Tibial artery (tissue), 4 donors: ENCODE measurements at places on chromosomes 1 and 21.

DNA sequence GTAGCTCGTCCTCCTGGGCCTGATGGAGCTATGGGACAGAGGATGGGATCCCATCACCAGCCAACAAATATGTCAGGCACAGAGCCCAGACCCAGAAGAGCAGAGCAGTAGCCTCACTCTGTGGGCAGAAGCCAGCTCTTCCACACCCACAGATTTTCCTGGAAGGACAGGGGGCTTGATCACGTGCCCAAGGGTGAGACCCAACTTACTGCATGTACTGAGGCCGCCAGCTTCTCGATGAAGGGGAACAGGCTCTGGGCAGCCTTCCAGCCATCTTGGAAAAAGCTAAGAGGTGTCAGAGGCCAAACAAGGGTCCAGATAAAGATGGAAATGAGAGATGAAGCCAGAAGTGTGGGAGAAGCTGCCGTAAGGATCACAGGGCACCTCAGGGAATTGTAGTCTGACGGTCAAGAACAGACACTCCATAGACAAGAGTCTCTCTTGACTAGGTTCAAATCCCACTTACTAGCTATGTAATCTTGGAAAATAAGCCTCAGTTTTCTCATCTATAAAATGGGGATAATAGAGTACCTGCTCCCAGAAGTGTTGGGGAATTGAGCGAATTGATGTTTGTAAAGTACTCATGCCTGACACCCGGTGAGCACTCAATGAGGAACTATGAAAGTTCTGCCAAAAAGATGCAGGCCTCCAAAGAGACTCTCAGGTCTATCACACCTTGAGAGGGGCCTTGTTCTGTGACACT is 17.0 kb upstream of the TCEA3 start:
- H3K27me3 ChIP-seq = no peaks in the 10 kb centered on the region
- no peak overlapping the region for H3K27ac ChIP-seq
- H3K4me1 ChIP-seq = peaks cover 3% of the 10 kb centered on the region
- no peak for DNase-seq
- no peak overlapping the region for H3K4me3 ChIP-seq

GRCh38 chr1:238660849-238661248 is 725.5 kb upstream of the CHRM3 start:
- H3K36me3 ChIP-seq = no peaks in the 10 kb centered on the region
- no peak for DNase-seq
- H3K27me3 ChIP-seq = no peaks in the 10 kb centered on the region
- no peak overlapping the region for H3K27ac ChIP-seq

DNA sequence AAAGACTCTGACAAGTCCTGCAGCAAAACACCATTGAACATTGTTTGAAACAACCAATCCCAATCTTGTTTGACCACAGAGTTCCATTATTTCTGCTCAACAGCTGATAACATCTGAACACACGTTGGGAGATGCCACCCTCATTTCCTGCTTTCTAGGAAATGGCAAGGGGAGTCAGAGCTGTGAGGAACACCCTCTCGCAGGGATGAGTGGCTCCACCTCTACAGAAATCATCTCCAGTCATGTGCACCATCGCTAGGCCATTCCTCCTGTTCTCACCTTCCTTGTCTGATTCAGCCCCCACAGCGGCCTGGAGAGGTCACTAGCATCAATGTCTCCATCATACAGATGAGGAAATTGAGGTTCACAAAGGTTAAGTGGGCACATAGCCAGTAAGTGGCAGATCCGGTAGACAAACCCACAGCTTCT is 22.4 kb upstream of the RUNX3 start:
- H3K27ac ChIP-seq = no peak overlapping the region
- no peaks in the 10 kb centered on the region for H3K4me1 ChIP-seq
- H3K4me3 ChIP-seq = no peak overlapping the region
- no peaks in the 10 kb centered on the region for H3K27me3 ChIP-seq
- no peaks in the 10 kb centered on the region for H3K36me3 ChIP-seq
- DNase-seq = no peak

DNA sequence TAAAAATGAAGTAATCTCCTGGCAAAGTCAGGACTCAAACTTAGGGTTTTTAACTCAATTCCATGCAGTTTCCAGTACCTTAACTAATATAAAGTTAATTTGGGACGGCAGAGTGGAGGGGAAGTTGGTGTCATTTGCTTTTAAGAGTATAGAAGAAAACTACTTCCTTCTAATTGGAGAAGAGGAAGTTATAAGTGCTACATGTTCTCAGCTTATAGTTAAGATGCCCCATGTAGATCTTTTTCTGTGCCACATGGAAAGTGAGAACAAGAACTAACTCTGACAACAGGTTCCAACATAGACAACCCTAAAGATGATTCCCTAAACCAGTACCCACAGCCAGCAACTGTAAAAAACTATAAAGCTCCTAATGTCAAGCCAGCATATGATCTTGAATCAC is 11.5 kb downstream of the RRAGC start:
- H3K27ac ChIP-seq = no peak overlapping the region
- H3K36me3 ChIP-seq = peaks cover 64% of the 10 kb centered on the region
- DNase-seq = no peak
- H3K27me3 ChIP-seq = no peaks in the 10 kb centered on the region

- H3K4me1 ChIP-seq = no peaks in the 10 kb centered on the region
- peak overlapping the region; percentile 79 for H3K27ac ChIP-seq
- peak; percentile 54 for DNase-seq
- H3K27me3 ChIP-seq = no peaks in the 10 kb centered on the region
- no peaks in the 10 kb centered on the region for H3K36me3 ChIP-seq
These were observed 406.5 kb downstream of the DUSP10 start for GRCh38 chr1:221335161-221336101.

DNA sequence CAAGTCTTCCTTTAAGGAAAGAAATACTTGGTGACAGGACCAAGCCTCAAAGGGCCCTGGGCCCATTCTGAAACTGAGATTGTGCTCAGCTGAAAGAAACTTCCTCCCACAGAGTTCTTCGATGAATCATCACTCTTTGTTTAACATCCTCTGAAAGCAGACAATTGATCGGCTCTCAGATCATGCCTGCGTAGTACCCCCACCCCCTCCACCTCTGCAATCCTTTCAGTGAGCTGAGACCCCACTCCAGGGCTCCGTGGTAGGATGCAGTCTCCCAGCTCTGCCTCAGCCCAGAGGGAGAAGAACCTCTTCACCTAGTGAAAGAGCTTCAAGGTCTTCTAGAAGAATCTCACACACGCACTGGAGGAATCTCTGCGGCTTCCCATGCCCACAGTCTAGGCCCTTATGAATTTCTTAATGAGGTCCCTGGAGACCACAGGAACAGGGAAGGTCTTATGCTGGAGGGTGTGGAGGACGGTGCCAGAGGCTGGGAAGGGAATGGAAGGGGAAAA is 104.9 kb upstream of the SOD1 start:
- DNase-seq = no peak
- H3K4me1 ChIP-seq = peaks cover 20% of the 10 kb centered on the region
- H3K27me3 ChIP-seq = peaks cover 33% of the 10 kb centered on the region

DNA sequence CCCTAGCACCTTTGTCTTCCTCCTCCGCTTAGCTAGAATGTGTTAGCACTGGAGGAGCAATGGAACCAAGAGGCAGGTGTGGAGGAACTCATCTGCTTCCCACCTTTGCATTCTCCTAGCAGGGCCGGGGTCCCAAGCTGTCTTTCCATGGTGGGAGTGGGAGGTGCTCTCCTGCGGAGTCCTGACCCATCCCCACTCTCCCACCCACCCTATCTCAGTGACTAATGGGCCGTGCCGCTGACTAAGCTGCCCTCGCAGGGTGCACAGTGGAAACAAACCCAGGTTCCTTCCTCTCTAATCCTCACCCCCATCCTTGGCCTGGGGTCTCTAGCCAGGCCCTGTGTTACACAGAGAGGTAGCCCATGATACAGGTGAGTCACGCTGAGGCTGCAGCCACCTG is 177.5 kb downstream of the HIVEP3 start:
- H3K36me3 ChIP-seq = no peaks in the 10 kb centered on the region
- H3K27ac ChIP-seq = no peak overlapping the region
- DNase-seq = no peak
- no peaks in the 10 kb centered on the region for H3K4me1 ChIP-seq

DNA sequence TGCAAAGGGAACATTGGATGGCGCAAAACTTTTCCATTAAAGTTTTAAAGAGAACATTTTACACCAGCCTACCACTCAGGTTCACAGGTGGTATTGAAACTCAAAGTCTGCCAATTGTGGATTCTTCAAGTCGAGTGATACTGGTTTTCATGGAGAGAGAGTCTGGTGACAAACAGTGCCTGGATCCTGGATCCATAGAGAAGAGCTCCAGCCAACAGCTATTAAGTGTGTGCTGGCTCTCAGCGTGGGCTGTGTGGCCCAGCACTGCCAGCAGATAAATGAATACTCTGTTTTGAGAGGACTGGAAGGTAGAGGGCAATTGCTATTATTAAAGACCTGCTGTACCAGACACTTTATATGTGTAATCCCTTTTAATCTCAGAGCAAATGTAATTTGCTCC is 118.9 kb upstream of the SYT6 start:
- no peaks in the 10 kb centered on the region for H3K4me1 ChIP-seq
- H3K27ac ChIP-seq = no peak overlapping the region
- no peaks in the 10 kb centered on the region for H3K36me3 ChIP-seq
- peaks cover 7% of the 10 kb centered on the region for H3K27me3 ChIP-seq
- DNase-seq = no peak
- H3K4me3 ChIP-seq = no peak overlapping the region

- no peak overlapping the region for H3K4me3 ChIP-seq
- DNase-seq = no peak
- no peaks in the 10 kb centered on the region for H3K27me3 ChIP-seq
- H3K36me3 ChIP-seq = no peaks in the 10 kb centered on the region
These were observed 7.8 kb downstream of the RASAL2 start for GRCh38 chr1:178101654-178102053.

GRCh38 chr1:247210062-247210375 is 38.2 kb upstream of the ZNF124 start:
- no peak for DNase-seq
- H3K4me3 ChIP-seq = peak overlapping the region; percentile 99
- H3K36me3 ChIP-seq = no peaks in the 10 kb centered on the region
- H3K27me3 ChIP-seq = no peaks in the 10 kb centered on the region
- H3K27ac ChIP-seq = peak overlapping the region; percentile 93

- H3K4me1 ChIP-seq = peaks cover 13% of the 10 kb centered on the region
- no peak for DNase-seq
- H3K4me3 ChIP-seq = no peak overlapping the region
- no peaks in the 10 kb centered on the region for H3K27me3 ChIP-seq
- H3K36me3 ChIP-seq = no peaks in the 10 kb centered on the region
- no peak overlapping the region for H3K27ac ChIP-seq
These were observed 172.5 kb downstream of the PLPP3 start for GRCh38 chr1:56406821-56407220.

DNA sequence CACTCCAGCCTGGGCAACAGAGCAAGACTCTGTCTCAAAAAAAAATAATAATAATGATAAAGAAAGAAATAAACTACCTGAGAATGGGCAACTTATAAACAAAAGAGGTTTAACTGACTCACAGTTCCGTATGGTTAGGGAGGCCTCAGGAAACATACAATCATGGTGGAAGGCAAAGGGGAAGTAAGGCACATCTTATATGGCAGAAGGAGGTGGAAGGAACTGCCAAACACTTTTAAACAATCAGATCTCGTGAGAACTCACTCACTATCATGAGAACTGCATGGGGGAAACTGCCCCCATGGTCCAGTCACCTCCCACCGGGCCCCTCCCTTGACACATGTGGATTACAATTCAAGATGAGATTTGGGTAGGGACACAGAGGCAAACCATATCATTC is 6.3 kb upstream of the EGLN1 start:
- no peak for DNase-seq
- no peaks in the 10 kb centered on the region for H3K36me3 ChIP-seq
- no peak overlapping the region for H3K4me3 ChIP-seq
- H3K27ac ChIP-seq = no peak overlapping the region
- H3K4me1 ChIP-seq = no peaks in the 10 kb centered on the region

DNA sequence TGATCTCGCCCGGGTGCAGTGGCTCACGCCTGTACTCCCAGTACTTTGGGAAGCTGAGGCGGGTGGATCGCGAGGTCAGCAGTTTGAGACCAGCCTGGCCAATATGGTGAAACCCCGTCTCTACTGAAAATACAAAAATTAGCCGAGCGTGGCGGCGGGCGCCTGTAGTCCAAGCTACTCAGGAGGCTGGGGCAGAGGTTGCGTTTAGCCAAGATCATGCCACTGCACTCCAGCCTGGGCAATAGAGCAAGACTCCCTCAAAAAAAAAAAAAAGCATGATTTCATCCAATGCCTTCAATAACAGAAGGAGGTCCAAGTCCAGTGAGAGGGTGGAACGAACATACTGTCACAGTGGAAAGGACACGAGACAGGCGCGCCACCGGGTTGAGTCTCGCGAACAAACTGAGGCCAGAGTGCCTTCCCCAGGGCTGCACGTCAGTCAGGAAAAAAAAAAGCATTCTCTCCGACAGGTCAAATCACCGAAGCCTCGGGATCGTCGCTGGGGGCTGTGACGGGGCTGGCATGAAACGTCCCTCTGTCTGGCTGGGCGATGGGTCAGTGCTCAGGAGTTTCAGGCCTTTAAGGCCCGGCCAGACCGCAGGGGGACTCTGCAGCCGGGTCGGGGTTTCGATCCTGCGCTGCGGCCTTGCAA is 8.4 kb upstream of the CROCC start:
- peak overlapping the region; percentile 69 for H3K4me3 ChIP-seq
- DNase-seq = peak; percentile 32
- no peaks in the 10 kb centered on the region for H3K36me3 ChIP-seq
- H3K4me1 ChIP-seq = peaks cover 28% of the 10 kb centered on the region

- no peaks in the 10 kb centered on the region for H3K36me3 ChIP-seq
- H3K27me3 ChIP-seq = no peaks in the 10 kb centered on the region
- DNase-seq = no peak
- no peak overlapping the region for H3K27ac ChIP-seq
These were observed 8.3 kb upstream of the TRABD2B start for GRCh38 chr1:48005253-48006117.

- H3K27ac ChIP-seq = no peak overlapping the region
- no peaks in the 10 kb centered on the region for H3K4me1 ChIP-seq
- peak; percentile 19 for DNase-seq
- no peaks in the 10 kb centered on the region for H3K36me3 ChIP-seq
These were observed 11.1 kb upstream of the LRRN2 start for GRCh38 chr1:204696606-204697005.

DNA sequence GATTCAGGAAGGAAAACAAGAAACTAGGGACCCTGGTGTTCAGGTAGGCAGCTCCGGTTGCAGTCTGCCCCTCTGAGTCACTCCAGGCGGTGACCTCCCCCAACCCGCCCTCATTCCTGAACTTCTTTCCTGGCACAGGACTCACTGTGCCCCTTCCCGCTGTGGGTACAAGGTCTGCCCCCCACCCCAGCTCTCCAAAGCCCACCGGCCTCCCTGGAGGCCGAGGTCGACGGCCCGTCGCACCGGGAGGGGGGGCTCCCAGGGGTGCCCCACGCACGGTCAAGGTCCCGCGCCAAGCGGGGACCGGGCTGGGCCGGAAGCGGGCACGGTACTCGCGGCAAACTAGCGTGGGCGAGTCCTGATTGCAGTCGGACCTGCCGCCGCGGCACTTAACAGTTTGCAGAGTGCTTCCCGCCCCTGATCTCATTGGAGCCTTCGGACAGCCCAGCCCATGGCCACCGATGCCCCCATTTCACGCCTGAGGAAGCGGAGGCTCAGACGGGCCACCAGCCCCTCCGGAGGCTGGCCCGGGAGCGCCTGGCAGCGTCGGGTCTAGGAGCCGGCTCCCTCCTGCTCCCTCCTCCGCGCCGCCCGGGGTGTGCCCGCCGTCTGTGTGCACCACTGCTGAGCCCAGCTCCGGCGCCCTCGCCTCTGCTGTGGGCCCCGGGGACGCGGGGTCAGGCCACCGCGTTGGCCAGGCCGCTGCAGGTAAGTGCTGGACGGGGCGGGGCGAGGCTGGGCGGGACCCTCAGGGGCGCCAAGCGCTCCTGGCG is at the start of gene GJB3:
Gene GJB3 (plus strand): TSS at position 144 of the 773 bp plus-strand sequence. CDS start 3,549 bp downstream, outside the sequence.
- H3K4me1 ChIP-seq = no peaks in the 10 kb centered on the region
- peaks cover 46% of the 10 kb centered on the region for H3K27me3 ChIP-seq
- DNase-seq = peak; percentile 66
- peak within 1 kb of the TSS; percentile 8 for H3K27ac ChIP-seq
